ENCODE measurements at places on chromosomes 11 and 22.

GRCh38 chr11:62245271-62245753 is 3.3 kb downstream of the SCGB1D2 start:
- no peak for DNase-seq

DNA sequence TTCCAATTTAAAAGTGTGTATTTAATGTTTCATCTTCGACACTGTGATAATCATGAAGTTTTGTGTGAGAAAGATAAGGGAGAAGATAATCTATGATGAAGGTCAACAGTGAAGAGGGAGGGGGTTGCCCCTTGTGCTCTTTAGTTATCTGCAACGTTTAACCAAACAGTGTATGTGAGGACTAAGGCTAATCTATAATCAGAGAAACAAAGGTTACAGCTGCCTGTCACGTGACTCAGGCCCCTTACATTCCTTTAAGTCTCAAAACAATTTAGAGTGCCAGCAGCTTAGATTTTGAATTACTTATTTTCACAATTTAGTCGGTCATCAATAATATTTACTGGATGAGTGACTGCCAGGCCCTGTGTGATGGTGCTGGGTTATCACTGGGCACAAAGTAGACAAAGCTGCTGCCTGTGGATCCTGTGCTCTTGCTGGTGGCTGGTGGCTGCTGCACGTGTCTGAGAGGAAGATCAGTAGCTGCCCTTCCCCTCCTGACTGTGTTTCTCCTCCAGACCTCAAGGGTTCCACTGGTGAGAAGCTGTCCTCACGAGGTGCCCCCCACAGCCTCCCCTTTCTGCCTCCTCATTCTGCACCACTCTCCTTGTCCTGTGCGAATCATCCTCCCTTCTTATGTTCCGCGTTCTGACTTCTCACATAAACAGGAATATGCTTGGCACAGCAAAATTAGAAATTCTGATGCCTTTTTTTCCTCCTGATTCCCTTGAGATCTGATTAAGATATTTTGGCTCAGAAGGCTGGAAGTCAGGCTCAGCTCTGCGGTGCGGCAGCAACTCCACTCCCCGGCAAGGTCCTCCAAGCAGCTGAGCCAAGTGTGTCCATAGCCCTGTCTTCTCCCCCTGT is 331.1 kb upstream of the B3GAT1 start:
- no peak for DNase-seq

GRCh38 chr22:28832731-28833130 is 32.4 kb upstream of the XBP1 start:
- no peak for DNase-seq

DNA sequence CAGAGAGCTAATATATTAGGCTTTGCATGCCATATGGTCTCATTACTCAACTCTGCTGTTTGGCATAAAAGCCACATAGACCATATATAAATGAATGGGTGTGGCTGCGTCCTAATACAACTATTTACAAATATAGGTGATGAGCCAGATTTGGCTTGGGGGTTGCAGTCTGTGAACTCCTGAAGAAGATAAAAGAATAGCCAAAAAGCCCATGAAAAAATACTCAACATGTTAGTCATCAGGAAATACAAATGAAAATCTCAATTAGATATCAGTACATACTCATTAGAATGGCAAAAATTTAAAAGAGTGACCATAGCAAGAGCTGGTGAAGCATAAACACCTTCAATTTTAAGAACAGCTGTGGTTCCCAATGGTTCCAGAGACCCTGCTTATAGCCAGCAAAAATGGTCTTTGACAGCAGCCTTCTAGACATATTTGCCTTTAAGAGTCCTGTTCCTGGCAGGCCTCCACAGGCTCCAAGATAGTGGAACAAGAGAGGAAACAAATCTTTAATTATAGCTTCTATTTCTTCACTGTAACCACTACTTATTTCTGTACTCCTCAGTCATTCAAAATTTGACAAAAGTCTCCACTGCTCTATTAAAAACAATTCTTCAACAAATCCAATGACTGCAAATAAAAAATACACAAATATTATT is 16.1 kb downstream of the C2CD3 start:
- DNase-seq, result no peak

GRCh38 chr11:57662893-57663292 is 5.0 kb upstream of the ZDHHC5 start:
- DNase-seq, result no peak

- no peak for DNase-seq
Observed at GRCh38 chr11:43905813-43906241, 25.2 kb downstream of the ALKBH3 start.

DNA sequence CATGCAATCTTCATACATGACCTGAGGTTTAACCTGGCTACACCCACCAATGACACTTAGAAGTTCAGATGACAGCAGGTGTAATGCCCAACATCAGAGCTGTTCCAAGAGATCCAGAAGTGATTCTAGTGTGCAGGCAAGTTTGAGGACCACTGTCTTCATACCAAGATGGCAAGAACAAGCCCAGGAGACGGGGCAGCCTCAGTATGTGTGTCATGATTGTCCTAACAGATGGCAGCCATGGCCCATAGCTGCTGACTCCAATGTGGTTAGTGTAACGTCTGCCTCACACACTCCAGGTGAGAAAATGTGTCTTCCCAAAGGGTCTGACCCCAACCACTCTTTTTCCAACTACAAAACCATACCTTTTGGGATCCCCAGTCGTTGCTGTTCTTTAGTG is 97.3 kb downstream of the ETS1 start:
- no peak for DNase-seq

- DNase-seq, result no peak
Observed at GRCh38 chr11:75427181-75427580, 5.8 kb downstream of the KLHL35 start.

Measured in stimulated activated CD8-positive, alpha-beta memory T cell treated with anti-CD3 and anti-CD28 coated beads, Interleukin-4, amount 100 ng/mL, for 1 hour (primary cell).